ENCODE measurements at places on chromosomes 2 and 18.

- DNase-seq: no peak
Measured at GRCh38 chr2:237429753-237430152, 15.8 kb upstream of the COL6A3 start.

DNA sequence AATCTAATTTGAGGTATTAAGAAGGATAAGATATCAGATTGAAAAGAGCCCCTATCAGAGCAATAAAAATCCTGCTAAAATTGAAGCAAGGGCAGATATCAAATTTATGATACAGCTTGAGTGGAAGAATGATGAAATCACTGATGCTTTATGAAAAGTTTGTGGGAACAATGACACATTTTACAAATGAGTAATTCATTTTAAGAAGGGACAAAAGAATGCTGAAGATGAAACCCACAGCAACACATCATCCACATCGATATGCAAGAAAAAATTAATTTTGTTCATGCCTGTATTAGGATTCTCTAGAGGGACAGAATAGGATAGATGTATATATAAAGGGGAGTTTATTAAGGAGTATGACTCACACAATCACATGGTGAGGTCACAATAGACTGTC lies 355.6 kb upstream of the GYPC start:
- no peak for DNase-seq

- no peak for DNase-seq
Measured at GRCh38 chr2:180662521-180662920, 317.9 kb upstream of the UBE2E3 start.

GRCh38 chr2:31241625-31242270 lies 7.8 kb downstream of the EHD3 start:
- DNase-seq: no peak

DNA sequence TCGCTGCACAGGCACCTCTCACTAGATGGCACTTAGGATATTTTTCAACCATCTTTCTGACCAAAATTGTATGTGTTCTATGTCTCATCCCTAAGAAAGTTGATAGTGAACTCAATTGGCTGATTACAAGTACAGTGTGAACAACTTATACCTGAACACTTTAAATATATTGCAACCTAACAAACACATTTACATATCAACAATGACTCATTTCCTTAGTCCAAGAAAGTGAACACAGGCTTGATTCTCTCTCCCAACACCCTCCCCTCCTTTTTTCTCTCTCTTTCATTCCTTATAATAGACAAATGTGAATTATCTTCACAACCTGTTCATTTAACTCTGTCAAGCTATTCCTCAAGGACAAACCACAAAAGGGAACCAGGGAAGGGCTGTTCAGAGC lies 192.0 kb downstream of the SLC8A1 start:
- no peak for DNase-seq

GRCh38 chr18:25287106-25287505 lies 64.9 kb downstream of the ZNF521 start:
- no peak for DNase-seq

DNA sequence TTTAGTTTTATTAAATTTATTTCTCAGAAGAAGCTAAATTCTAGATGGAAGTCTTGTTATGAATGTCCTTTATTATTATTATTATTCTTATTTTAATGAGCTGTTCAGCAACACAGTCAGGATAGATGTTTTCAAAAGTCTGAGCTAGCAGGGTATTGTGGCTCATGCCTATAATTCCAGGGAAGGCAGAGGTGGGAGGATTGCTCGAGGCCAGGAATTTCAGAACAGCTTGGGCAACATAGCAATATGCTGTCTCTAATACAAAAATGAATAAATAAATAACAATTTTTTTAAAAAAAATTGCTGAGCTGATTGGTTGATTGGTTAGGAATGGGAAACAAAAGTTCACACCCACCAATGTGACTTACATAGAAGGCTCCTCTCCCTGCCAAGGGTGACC lies 274.1 kb upstream of the CYRIA start:
- DNase-seq: no peak

- DNase-seq: no peak
Measured at GRCh38 chr2:150882751-150883612, 378.7 kb downstream of the RBM43 start.

DNA sequence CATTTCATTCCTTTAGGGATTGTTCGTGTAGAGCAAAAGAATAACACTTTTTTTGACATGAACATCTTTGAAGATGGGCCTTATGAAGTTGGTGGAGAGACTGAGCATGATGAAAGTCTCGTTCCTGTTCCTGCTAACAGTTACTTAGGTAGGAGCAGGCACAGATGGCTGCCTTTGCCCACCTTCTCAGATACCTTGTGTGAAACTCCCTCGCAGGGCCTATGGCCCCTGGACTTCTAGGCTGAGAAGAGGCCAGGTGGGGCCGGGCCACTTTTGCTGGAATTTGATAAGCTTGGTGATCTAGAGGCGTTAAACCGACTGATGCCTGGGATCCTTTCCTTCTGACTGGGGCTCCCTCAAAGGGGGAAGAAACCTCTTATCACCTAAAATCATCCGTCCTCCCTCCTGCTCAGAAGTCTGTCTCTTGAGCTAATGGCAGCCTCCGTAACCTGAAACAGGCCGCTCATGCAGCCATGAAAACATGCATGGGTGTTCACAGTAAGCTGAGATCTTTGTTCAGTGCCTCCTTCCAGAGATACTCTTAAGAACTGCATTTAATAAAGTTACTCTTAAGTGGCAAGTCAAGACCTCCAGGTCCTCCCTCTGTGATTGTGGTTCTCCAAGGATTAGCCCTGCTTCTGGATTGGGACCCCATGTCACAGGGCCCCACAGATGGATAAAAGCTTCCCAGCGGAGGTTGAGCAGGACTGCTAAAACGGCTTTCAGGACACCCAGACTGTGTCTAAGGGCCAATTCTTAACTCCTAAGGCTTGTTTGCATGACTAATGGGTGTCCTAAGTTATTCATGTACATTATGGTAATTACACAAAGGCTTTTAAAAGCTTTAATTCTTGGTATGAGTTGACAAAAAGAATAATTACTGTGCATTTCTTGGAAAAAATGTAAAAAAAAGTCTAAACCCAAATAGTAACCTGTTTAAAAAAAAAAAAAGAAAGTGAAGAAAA lies 43.9 kb downstream of the ITGA6 start:
- DNase-seq: no peak

DNA sequence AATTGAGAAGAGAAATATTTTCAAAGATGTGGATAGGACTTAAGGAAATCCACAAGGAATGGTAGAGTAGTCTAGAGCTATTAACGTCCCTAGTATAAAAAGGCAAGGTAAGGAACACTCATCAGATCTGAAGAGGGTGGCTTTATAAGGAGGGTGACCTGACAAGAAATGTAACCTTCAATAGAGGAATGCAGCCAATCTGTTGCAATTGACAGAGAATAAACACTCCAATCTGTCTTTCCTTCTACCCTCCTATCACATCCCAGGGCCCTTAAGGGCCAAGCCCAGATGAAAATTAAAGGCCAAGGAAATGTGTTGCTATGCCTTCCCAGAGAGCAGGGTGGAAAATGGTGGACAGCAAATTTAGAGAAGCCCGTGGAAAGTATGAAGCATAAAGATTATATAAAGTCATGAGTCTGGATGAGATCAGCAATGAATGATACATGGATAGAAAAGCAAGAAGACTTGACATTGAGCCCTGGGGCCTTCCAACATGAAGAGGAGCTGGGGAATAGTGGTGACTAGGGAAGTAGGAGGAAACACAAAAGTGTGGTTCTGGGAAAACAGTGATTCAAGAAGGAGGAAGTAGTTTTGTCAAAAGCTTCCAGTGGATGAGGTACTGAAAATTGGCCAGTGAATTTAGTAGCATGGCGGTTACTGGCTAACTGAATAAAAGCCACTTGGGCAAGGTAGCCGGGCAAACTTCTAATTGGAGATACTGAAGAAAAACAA lies 270.6 kb upstream of the TANK start:
- DNase-seq: no peak

- DNase-seq: no peak
Measured at GRCh38 chr18:30103881-30104280, 938.7 kb downstream of the DSC3 start.

GRCh38 chr18:48979944-48980890 lies 29.5 kb upstream of the SMAD7 start:
- DNase-seq: no peak

GRCh38 chr2:109120166-109120565 lies 8.8 kb upstream of the SH3RF3 start:
- DNase-seq: no peak

DNA sequence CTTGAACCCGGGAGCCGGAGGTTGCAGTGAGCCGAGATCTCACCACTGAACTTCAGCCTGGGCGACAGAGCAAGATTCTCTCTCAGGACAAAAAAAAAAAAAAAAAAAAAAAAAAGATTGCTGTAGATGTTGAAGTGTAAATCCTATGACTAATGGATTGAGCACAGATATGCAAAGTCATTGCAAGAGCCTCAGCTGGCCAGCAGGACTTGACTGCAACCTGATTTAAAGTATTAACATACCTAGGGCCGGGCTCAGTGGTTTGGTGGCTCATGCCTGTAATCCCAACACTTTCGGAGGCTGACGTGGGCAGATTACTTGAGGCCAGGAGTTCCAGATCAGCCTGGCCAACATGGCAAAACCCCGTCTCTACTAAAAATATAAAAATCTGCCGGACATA lies 103.4 kb upstream of the MSH2 start:
- no peak for DNase-seq

DNA sequence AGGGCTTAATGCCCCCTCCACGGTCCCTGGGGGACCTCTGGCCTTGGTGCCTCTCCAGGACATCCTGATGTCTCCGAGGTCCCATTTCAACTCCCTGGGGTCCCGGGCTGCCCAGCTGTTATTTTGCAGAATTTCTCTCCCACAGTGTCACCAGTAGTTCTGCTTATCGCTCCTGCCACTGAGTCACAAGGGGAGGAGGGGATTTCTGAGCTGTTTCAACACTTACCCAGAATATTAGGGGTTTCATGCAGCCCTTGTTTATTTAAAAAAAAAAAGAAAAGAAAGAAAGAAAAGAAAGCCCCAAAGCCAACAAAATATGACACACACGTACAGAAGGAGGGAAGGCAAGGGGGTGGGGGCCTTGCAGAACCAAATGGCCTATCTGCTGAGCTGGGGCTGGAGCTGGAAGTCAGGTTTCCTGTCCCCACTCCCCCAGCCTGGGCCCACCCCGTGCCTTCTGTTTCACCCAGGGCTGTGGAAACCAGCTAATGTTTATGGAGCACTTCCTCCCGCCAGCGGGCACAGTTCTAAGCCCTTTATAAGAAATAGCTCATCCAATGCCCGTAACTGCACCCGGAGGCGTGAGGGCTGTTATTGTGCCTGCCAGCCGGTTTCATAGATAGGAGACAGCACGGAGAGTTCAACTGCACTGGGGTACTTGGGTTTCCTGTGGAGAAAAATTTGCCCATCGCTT lies 8.4 kb upstream of the ARID5A start:
- DNase-seq: no peak

- DNase-seq: no peak
Measured at GRCh38 chr18:54702686-54703085, 111.6 kb downstream of the DYNAP start.

- DNase-seq: no peak
Measured at GRCh38 chr2:210287301-210287700, 27.7 kb downstream of the MYL1 start.

DNA sequence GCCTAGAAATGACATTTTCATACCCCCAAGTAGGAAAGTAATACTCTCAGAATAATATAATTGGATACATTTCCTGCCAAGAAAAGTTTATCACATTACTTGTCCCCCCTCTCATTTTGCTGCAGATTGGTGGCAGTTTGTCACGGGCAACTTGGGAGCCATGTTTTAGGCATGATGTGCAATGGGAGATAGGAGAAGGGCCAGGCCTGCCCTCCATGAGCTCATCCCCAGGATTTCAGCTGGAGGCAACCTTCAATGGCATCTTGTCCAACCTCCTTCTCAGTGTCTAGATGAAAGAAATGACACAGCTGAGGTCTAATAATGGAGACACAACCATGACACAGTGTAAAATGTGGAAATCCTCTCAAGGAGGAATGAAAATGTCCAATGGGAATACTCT lies 11.4 kb upstream of the RAB31 start:
- no peak for DNase-seq

GRCh38 chr18:71238974-71239624 lies 950.3 kb downstream of the SOCS6 start:
- no peak for DNase-seq

DNA sequence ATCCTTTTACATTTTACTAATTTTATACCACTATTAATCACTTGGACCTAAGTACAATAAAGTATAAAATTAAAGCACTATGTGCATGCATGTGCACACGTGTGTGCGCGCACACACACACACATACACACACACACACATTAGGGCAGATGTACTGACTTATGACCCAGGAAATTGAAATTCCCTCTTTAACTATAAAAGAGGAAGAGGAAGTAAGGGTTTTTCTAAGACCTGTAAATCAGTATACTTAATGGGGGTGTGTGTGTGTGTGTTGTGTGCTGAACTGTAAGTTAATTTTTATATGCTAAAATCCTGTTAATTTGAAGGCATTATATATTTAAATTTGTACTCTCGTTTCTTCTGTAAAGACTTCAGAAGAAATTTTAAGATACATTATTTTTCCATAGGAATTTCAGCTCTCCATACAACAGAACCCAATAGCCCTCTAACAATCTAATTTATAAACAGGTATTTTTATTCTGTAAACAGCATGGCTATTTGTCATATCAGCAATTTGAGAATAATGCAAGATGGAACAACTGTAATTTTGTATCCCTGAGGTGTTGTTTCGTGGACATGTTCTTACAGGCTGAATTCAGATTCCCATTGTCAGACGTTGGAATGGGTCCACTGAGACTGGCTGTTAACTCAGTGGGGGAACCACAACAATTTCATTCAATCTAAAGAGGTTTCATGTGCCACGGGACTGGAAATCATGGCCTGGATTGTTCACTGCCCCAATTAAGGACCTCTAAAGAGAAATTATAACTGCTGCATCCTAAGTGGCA lies 90.9 kb downstream of the PLA2R1 start:
- DNase-seq: peak; percentile 13

DNA sequence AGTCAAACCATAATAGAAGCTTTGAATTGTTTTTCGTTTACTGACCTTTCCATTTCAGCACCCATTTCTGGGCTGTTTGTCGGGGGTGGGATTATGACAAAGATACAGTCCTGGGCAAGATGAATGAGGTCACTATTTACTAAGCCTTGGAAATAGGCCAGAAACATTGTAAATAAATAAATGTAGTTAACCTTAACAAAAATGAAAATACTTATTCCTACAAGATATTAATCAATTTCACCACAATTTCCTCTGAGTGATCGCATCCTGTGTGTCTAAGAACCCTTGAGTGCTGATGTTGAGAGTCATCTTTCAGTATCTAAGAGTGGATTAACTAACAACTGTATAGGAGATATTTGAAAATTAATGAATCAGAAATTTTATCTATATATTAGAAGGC lies 14.0 kb downstream of the ITGA4 start:
- no peak for DNase-seq

DNA sequence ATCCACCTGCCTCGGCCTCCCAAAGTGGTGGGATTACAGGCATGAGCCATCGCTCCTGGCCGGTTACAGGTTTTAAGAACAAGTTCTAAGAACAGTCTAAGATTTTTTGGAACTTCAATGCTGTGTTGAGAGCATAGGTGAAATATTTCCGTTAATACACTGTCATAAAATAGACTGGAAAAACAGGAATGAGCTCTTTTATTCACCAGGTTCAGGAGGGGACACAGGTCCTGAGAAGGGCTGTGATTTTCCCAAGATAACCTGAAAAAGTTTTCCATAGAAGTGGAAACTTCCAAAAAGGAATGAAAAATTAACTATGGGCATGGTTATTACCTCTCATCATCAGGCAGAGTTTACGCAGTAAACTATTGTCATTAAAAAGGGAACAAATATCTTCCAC lies 97.6 kb upstream of the TMEM178A start:
- no peak for DNase-seq

GRCh38 chr2:75710220-75710576 lies 517 bp downstream of the GCFC2 start:
- no peak for DNase-seq

- DNase-seq: no peak
Measured at GRCh38 chr2:78411303-78411702, 614.2 kb upstream of the REG3G start.
